ENCODE measurements at places on chromosomes 11 and 22.

- peak; percentile 24 for DNase-seq
These were observed 1.1 kb upstream of the CBL start for GRCh38 chr11:119205080-119205479.

DNA sequence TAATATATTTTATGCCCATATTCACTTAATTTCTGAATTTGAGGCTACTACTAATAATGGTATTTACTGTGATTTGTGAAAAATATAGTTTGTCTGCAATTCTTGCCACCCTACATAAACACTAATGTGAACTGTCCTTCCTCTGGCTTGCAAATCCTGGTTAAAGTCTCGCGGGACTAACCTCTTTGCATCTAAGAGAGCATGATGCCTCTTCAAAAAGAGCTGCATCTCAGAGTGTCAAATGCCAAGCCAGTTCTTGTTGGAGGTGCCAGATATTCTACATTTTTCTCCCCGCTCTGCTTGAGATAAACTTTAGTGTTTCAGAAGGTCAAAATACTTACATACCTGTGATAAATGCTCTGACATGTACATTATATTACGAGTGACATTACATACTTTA, 2.1 kb downstream of the ARHGAP42 start:
- DNase-seq, result no peak

DNA sequence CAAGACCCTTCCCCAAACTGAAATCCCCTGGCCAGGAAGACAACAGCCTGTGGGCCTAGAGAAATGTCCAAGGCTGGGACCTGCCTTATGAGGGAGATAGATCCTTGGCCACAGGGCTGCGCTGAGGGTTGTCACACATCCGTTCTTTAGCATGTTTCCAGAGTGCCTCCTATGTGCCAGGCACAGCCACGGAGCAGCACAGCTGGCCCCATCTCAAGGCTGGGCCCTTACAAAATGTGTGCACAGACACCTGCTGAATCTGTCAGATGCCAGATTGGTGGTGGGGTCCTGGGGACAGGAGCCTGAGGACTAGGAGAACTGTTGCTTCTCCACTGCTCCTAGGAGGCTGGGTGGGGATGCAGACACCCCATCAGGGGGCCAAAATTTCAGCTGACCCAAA, 11.2 kb downstream of the GRIK4 start:
- DNase-seq, result no peak

DNA sequence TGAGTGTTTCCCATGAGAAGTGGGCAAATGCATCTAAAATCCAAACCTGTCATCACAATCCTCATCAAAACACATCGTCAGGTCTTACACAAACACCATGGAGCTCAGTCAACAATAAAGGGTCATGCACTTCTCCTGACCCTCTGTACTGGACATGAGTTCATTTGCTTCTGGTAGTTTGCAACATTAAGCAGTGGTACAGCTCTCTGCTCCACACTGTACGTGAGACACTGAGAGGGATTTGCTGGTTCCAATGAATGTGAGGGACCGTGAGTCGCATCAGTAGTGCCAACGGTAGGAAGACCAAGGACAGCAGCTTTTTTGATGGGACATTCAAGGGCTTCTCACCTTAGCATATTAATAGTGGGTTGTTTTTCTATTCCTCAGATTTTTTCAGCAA, 752.3 kb downstream of the OPCML start:
- no peak for DNase-seq

DNA sequence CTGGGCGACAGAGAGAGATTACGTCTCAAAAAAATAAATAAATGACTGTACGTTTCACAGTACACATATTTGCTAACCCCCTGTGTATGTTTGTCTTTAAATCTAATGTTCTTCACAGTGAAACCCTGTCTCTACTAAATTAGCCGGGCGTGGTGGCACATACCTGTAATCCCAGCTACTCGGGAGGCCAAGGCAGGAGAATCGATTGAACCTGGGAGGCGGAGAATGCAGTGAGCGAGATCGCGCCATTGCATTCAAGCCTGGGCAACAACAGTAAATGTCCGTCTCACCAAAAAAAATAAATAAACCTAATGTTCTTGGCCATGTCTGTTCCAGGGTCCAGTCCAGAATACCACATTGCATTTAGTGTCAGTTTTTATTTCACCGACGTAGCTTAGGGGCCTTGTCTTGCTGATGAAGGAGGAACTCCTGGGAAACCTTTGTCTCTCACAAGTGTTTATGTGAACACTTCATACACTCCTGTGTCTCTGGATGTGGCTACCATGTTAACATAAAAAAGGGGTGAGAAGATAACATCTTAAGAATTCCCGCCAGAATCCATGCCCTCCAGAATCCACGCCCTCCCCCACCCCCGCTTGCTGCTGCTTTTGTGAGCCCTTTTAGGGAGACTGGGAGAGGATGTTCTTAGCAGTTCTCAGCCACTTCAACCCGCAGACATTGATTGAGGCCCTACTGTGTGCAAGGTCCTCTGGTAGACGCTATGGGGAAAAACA, 5.0 kb upstream of the SERHL2 start:
- DNase-seq, result no peak

- no peak for DNase-seq
These were observed 16.9 kb downstream of the CLMP start for GRCh38 chr11:123178186-123178585.

Data from GM13976 (cell line).